Fibroblast of mammary gland (primary cell): ENCODE measurements at places on chromosomes 3 and 15.

DNA sequence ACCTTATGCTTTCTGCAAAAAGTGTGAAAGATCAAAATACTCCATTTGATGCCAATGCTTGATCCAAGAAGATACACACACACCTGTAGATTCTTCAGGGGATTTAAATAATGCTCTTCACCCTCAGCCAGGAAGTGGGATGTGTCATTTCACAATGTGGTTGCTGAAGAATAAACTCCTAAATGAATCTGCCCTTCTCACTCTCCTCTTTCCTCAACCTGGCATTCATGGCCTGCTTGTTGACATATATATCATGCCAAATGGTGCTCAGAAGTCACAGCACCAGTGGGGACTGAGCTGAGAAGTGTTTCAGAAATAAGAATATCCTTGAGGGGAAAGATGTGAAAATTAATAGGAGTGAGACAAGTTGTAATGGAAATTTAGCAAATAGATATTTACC is 146.6 kb upstream of the ARHGEF26 start:
- no peak for DNase-seq

DNA sequence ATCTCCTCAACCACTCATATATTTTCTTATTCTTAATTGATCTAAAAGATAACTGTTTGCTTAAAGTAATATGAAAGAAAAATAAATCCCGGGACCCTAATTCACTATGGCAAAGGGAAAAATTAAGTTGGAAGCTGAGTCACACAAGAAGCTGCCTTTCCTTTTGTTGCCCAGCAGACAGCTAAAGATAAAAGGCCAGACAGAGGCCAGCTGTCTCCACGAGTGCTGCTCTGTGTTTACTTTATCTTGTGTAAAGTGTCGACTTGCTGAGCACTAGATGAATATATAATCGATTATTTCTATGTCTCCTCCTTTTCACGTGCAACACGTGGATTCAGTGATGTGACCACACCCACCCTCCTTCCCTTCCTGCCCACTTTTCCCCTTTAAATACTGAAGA is 52.8 kb upstream of the NSMCE3 start:
- no peak for DNase-seq

- DNase-seq: no peak
Measured at GRCh38 chr15:98257290-98257689, 296.8 kb downstream of the ARRDC4 start.

GRCh38 chr3:16406166-16406565 is 107.3 kb downstream of the RFTN1 start:
- DNase-seq: no peak

DNA sequence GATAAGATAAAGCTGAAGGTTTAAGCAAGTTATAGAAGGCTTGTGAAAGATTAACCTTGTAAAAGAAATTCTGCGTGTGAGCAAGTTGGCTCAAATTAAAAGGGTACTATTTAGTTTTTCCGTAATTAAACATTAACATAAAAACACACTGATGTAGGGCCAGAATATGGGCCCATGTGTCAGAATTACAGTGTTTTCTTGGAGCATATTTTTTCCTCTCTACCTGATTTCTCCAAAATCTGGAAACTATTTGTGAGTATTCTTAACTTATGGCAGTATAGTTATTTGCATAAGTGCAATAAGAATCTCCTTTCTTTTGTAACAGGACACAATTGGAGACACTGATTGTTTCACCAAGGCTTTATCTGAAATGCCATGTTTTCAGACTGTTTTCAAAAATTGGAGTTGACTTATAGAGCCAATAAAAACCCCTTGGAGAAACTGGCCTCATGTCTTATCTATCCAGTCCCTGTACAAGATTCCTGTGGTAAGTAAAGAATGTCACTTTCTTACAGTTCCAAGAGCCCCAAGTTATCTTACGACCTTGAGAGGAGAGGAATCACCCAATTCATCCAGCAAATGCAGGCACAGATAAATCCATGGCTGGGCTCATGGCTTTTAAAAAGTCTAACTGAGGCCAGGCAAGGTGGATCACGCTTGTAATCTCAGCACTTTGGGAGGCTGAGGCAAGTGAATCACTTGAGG is 47.8 kb upstream of the P2RY1 start:
- DNase-seq: no peak

DNA sequence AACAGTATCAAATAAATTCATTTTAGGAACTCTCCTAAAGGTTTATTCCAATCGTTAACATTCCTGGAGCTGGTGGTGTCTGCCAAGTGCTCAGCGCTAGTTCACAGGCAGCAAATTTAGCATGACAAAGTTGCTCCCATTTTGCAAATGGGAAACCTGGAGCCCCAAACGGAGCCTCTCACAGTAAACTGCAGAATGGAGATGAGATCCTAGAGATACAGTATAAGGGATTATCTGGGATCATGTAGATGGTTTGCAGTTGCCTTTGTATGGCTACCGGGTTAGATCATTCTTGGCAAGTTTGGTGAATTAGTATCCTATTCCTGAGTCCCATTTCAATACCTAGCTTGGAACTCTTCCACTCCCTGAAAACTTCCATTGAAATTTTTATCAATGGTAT is 173.7 kb downstream of the CDIN1 start:
- DNase-seq: no peak

- DNase-seq: no peak
Measured at GRCh38 chr3:141385406-141386125, 17.3 kb downstream of the ZBTB38 start.

DNA sequence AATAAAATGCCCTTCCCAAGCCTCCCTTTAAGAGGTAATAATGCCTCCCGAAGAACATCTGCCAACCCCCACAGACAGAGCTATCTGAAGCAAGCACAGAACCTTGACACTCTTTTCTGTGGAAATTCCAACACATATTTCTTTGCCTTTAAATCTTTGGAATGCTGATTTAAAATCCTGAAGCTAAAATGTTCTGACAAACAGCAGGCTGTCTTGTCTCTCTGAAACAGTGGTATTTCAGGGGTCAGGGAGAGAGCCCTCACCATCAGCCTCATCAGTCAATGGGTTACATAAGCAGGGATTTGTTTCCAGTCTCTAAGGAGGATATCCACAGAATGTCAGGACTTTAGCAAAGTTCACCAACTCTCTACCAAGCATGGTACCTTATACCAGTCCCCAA is 27.8 kb upstream of the ARHGEF3 start:
- DNase-seq: no peak

DNA sequence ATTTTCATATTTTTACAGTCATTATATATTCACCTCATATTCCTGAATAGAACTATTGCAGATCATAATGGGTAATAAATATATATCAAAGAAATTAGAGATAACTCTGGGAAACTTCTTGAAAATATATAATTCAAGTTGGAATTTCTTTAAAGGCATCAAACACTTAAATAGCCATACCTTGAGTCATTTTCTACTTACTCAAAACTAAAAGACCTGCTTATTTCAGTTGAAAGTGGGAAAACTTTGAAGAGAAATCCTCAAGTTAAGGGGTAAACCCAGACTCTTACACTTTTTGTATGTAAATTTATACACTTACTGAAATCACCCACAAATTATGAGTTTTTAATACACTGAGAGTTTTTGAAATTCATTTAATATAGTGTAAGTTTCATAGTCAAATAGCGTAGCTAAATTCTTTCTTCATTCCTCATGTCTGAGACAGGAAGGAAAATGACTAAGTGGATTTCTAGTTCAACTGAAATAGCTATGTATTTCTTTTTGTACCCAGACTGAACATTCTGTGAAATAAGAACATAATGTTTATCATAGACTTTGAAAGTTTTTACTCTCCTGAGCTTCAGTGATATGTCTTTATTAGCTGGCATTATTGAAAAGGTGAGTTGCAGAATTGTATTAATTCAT is 4.6 kb upstream of the ALCAM start:
- peak; percentile 67 for DNase-seq

- peak; percentile 70 for DNase-seq
Measured at GRCh38 chr3:97821774-97822358, at the start of gene CRYBG3. Gene CRYBG3 (plus strand): TSS chr3:97822011. CDS start chr3:97822207, 196 bp downstream.

DNA sequence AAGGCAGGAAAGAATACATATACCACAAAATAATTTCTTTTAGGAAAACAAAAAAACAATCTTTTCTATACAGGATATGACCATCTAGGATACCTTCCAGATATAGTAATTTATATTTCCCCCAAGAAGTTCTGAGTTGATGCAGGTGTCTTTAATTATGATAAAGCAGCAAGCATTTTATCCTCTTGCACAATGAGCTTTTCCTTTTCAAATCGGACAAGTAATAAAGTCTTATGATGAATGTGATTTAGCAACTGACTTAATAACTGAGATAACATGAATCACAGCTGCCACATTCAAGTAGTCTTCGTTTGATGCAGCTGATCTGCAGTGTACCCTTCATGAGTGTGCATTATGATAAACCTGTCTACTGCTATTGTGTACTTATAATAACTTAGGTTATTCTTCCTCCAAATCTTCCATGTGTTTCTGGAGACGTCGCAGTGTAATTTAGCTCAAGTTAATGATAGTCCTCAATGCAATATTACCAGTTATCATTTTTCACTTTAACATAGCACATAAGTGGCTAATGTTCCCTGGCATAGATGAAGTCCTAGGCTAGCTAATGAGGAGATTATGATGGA is 260.3 kb upstream of the MRPL3 start:
- DNase-seq: peak; percentile 15

DNA sequence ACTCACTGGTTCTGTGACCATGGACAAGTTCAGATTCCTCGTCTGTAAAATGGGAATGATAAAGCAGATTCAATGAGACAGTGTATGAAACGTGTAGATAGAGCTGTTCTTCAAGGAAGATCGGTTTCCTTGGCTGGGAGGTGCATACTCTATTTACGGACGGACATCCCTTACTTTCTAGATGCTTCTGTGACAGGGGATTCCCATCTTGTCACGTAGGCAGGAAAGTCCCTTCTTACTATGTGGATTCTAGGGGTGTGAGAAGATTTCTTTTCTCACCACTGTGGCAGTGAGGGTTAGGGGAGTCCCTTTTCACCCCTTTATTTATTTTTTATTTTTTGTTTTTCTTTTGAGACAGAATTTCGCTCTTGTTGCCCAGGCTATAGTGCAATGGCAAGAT is 180.9 kb upstream of the TBL1XR1 start:
- no peak for DNase-seq

DNA sequence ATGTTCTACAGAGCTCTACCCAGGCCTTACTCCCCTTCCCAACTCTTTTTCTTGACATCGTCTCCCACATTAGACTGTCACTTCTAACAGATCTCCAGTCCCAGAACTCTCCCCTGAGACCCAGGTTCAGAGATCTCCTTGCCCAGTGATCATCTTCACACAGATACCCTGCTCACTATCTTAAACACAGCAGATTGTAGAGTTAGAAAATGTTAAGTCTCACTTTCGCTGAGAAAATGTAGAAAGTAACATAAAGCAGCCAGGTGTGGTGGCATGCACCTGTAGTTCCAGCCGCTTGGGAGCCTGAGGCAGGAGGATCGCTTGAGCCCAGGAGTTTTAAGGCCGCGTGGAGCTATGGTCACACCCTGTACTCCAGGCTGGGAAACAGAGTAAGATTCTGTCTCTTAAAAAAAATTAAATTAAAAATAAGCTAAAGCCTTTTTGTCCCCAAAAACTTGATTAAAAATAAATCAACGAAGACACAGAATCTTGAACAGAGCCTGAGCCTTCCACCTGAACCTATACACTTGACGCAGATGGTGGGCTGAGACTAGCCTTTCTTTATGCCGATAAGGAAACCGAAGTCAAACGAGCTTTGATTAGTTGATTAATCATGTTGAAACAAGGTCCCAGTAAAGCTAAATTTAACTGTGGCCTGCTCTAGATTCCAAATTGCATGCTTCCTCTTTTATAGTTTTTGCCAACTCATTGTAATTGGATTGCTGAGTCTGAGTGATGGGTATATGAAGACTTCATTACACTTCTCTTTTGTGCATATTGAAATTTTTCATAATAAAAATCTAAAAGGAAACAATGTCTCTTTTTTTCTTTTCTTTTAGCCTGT is 31.3 kb upstream of the BLM start:
- no peak for DNase-seq

DNA sequence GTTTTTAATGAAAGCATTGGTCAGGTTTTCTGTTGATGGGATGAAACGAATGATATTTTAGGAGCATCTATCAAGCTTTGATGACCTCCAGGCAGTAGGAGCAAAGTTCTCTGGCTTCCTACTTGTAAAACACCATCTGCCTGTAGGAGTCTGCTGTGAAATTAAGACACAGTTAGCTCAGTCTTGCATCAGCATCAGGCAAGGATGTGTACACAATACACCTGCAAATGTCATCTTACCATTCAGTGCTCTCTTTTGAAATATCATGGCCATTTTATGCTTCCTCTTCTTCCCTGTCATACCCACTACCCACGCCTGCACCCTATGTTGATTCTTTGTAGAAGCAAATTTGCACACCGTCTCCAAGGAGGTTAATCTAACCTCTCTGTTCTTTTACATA is 38.2 kb downstream of the B3GALNT1 start:
- DNase-seq: no peak

DNA sequence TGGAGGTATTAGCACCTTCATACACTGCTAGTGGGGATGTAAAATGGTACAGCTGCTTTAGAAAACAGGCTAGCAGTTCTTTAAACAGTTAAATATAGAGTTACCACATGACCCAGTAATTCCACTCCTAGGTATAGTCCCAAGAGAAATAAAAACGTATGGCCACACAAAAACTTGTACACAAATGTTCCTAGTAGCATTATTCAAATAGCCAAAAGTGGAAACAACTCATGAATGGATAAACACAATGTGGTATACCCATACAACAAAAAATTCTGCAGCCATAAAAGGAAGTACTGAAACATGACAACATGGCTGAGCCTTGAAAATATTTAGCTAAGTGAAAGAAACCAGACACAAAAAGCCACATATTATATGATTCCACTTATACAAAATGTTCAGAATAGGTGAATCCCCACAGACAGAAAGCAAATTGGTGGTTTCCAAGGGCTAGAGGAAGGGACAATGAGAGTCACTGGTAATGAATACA is 40.8 kb upstream of the KLF13 start:
- no peak for DNase-seq

- DNase-seq: peak; percentile 85
Measured at GRCh38 chr3:12705981-12706380, 42.1 kb upstream of the RAF1 start.
